HFF-Myc (cell line): ENCODE measurements at places on chromosomes 6 and 20.

DNA sequence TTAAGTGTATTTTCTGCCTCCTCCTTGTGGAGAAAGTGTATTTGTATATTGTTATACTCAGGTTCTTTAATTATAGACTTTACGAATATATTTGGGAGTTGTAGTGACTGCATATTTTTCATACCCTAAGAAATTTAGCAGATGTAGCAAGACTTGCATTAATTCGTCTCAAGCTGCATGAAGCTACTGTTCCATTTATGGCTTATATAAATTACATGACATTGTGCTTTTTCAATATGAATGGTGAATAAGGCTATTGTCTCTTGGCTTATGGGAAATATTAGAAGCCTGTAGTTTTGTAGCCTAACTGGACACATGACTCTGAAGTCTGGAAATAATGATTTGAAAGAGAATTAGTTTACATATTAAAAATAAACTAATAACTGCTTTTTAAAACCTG is 2.4 kb downstream of the ADGRG6 start:
- DNase-seq, result no peak

GRCh38 chr6:73032586-73032985 is 192.7 kb downstream of the KHDC1L start:
- DNase-seq, result no peak

DNA sequence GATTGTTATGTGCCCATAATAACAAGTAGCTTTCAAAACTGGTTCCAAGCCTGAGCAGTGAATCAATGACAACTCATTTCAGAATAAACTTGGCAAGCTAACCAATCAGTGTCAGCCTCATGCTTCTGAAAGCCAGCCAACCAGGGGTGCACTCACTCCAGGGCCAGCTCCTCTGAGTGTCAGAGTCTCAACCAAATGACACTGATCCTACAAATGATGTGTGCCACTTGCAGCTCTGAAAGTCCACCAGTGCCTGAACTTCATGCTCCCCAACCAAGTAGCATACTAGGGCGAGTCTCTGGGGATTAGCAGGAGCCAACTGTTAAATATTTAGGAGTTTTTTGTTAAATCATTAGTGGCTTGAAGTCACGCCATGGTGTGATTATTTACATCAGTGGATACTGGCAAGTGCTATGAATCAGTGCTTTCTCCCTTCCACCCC is 4.5 kb downstream of the IYD start:
- DNase-seq, result no peak

DNA sequence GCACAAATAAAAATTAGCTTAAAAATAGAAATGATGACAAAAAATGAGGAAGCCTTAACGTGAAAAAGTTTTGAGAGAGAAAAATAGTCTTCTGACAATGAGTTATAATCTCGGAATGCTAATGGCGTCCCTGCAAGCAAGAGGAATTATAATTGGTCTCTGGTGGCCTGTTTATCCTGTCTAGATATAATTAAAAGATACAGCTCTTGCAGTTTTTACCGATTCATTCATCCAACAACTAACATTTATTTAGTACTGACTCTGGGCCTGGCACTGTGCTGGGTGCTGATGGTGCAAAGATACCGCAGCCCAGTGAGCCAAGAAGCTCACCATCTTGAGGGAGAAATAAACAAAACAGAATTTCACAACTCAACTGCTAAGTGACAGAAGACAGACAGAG is 31.6 kb upstream of the ANKRD60 start:
- no peak for DNase-seq

DNA sequence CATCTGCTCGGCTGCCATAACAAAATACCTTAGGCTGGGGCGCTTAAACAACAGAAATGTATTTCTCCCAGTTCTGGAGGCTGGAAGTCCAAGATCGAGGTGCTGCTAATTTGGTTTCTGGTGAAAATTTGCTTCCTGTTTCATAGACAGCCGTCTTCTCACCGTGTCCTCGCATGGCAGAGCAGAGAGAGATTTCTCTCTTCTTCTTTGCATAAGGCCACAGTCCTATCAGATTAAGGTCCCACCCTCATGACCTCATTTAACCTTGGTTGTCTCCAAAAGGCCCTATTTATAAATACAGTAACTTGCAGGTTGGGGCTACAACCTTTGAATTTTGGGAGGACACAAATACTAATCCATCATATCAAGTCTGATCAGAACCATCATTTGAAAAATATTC is 544.3 kb downstream of the KIF16B start:
- DNase-seq, result no peak

- no peak for DNase-seq
These were observed 26.6 kb upstream of the SRSF6 start for GRCh38 chr20:43431134-43431519.

- no peak for DNase-seq
These were observed 15.4 kb downstream of the SYNJ2 start for GRCh38 chr6:157996918-157997702.

DNA sequence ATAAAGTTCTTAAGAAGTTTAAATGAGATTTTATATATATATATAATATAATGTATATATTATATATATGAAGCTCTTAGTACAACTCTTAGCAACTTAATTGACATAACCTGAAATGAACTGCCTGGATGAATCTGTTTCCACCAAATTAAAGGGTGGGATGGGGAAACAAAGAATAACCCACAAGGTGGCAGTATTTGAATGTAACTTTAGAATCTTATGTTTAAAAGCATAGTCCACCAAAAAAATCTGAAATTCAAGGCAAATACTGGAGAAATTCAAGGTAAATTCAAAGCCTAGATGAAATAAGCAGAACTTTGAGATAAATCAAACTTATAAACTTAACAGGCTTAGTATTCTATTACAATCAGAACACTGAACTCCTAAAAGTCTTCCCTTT is 4.4 kb upstream of the IBTK start:
- DNase-seq, result no peak

DNA sequence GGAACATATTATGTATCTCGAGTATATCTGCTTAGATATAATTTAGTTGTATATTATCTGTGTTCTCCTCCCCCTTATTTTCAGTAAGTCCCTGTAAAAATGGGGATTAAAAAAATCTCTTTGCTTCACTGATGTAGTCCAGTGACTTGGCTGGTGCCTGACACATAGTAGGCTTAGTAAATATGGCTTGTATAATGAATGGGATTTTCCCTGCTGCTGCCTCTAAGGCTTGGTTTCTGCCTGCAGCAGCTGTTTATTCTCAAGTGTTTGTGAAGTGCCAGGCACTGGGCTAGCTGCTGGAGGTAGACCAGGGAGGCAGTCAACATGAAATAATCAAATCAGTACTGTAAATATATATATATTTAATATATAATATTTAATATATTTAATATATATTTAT is 1.6 kb upstream of the ZFP64 start:
- no peak for DNase-seq
